ENCODE measurements at places on chromosomes 2 and 18. TPM values are rescaled to one million over a fixed set of nuclear protein-coding genes. Genes with fewer than 3 reads are reported as not detected.

- peak overlapping the region; percentile 27 for H3K27ac ChIP-seq
- no peaks in the 10 kb centered on the region for H3K36me3 ChIP-seq
- no peaks in the 10 kb centered on the region for H3K27me3 ChIP-seq
Observed at GRCh38 chr2:143524119-143524553, 394.9 kb downstream of the ARHGAP15 start.

The HRH4 gene
- under 0.01 TPM for total RNA-seq

The KATNAL2 gene
- 5.0 TPM for total RNA-seq

- peaks cover 18% of the 10 kb centered on the region for H3K4me1 ChIP-seq
- no peak for DNase-seq
- no peak overlapping the region for H3K27ac ChIP-seq
- H3K27me3 ChIP-seq, result no peaks in the 10 kb centered on the region
- no peaks in the 10 kb centered on the region for H3K36me3 ChIP-seq
Observed at GRCh38 chr18:26438980-26439379, 109.4 kb downstream of the KCTD1 start.

- DNase-seq, result no peak
- no peak overlapping the region for H3K4me3 ChIP-seq
- H3K36me3 ChIP-seq, result no peaks in the 10 kb centered on the region
- H3K27ac ChIP-seq, result no peak overlapping the region
- H3K4me1 ChIP-seq, result no peaks in the 10 kb centered on the region
Observed at GRCh38 chr2:41892476-41892875, 155.3 kb upstream of the PKDCC start.

DNA sequence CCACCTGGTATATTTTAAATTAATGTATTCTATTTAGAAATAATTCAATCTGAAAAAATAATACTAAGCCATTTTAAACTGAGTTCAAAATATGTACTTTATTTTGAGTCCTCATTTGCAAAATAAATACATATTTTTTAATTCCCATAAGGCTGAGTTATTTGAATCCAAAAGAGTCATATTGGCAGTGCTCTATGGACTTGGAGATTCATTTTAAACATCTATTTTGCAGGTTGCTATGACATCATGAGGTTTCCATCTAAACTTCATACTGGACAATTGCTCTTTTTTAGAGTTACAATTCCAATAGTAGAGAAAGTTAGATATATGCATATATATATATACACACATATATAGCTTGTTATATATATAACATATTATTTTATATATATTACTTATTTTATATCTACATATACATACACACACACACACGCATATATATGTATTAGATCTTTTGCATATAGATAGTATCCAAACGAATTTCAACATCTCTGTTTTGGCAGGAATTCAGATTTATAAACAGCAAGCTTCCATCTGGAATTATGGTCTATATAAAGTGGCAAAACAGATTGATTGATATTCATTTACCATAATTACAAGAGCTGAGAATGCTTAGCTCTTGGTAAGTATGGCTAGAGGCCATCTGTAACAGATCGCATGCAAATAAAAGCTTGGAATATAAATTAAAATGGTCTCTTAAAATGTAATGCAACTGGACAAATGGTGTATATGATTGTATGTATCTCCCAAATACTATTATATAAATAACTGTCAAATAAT, 34.9 kb downstream of the NOL4 start:
- H3K27ac ChIP-seq, result no peak overlapping the region
- DNase-seq, result no peak
- H3K36me3 ChIP-seq, result no peaks in the 10 kb centered on the region
- H3K4me3 ChIP-seq, result no peak overlapping the region

The SMC6 gene
- 25.3 TPM for total RNA-seq

GRCh38 chr2:85628658-85629057, 12.7 kb downstream of the USP39 start:
- H3K4me3 ChIP-seq, result no peak overlapping the region
- DNase-seq, result no peak
- peaks cover 78% of the 10 kb centered on the region for H3K36me3 ChIP-seq

GRCh38 chr18:8142932-8143331, 466.3 kb upstream of the RAB12 start:
- no peaks in the 10 kb centered on the region for H3K36me3 ChIP-seq
- peaks cover 31% of the 10 kb centered on the region for H3K4me1 ChIP-seq
- no peak overlapping the region for H3K4me3 ChIP-seq
- H3K27ac ChIP-seq, result peak overlapping the region; percentile 69

The LMAN2L gene
- 16.5 TPM for total RNA-seq

- peaks cover 54% of the 10 kb centered on the region for H3K36me3 ChIP-seq
- H3K27ac ChIP-seq, result no peak overlapping the region
- no peak for DNase-seq
Observed at GRCh38 chr18:22179174-22179573, 9.8 kb downstream of the GATA6 start.

- H3K4me3 ChIP-seq, result no peak overlapping the region
- peaks cover under 1% of the 10 kb centered on the region for H3K36me3 ChIP-seq
- peaks cover 10% of the 10 kb centered on the region for H3K4me1 ChIP-seq
- no peaks in the 10 kb centered on the region for H3K27me3 ChIP-seq
Observed at GRCh38 chr2:190685333-190685732, 36.5 kb downstream of the NAB1 start.

DNA sequence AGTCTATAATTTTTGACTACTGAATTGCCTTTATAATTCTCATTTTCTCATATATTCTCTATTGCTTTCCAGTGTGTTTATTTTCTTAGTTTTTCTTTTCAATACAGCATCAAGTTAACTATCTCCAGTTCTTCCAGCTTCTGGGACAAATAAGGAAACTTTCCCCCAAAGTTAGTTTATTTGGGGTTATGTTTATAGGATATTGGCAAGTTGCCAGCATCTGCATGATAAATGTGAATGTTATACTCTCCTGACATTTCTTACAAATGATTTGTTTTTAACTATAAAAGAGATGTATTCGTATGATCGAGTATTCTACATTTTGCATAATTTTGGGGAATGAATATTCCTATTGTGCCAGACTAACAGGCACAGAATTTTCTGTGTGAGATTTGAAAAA, 140.6 kb upstream of the KCNJ3 start:
- no peak for DNase-seq
- H3K27ac ChIP-seq, result no peak overlapping the region
- H3K4me3 ChIP-seq, result no peak overlapping the region
- no peaks in the 10 kb centered on the region for H3K36me3 ChIP-seq
- H3K27me3 ChIP-seq, result no peaks in the 10 kb centered on the region

The PLEKHH2 gene
- 18.8 TPM for total RNA-seq

- no peak for DNase-seq
- H3K27me3 ChIP-seq, result no peaks in the 10 kb centered on the region
- H3K36me3 ChIP-seq, result no peaks in the 10 kb centered on the region
- H3K27ac ChIP-seq, result no peak overlapping the region
- H3K4me3 ChIP-seq, result no peak overlapping the region
Observed at GRCh38 chr2:74267068-74267467, 68.7 kb downstream of the MTHFD2 start.

DNA sequence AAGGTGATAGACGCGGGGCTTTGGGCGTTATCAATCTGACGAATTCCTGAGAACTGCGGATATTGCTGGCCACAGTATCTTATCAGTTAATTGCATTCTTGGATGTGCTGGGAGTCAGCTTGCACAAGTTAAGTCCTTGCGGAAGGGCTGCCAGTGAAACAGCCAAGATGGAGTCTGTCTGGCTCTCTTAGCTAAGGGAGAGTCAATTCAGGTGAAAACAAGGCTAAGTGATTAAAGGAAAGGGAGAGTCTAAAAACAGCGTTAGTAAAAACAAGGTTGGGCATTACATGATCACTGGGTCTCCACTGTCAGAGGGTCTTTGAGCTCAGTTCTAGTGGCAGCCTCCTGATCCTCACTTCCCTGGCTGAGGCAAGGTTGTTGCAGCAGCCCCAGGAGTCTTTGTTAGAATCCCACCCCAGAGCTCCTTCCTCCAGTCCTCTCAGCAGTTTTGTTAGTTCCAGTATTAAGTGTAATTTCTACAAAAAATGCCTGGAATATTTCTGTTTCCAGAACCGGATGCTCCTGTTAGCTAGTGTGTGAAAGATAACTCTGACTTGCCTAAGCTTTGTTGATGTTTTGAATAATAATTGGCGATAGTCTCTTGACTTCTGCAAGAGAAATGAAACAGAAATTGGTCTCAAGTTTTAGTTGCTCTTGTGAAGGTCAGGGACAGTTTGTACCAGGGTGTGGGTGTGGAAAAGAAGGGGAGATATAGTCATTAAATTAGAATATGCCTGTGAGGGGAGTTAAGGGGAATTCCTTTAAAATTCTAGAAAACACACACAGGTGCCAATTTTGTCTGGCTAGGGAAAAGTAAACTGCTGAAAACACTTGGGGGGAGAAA, 10.6 kb downstream of the CFLAR start:
- H3K4me1 ChIP-seq, result peaks cover 83% of the 10 kb centered on the region
- no peak for DNase-seq
- H3K36me3 ChIP-seq, result peaks cover 4% of the 10 kb centered on the region

DNA sequence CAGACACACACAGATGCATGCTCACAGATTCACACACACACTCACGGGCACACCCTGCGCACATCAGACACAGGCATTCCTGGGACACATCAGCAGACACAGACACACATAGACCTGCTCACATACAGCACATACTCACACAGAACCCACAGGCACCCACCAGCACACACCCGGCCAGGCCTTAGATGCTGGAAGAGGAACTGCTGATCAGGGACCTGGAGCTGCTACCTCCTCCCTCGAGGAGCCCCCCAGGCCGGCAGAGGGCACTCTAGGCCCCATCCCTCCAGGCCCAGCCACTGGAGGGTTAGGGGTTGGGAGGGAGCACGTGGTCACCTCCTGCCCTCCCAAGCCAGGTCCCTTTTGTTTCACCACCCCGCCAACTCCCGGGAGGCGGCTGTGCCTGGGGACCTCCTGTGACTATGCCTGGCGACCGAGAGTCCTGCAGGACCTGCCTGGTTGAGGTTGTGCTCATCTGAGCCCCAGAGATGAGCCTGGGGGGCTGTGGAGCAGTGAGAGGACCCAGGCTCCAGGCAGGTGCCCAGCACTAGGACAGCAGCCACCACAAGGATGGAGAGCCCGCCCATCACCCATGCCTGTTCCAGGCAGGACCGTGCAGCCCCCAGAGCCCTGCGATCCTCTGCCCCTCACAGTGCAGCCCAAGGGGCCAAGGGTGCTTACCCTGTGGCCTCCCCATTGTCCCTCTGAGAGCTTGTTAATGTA, 21.0 kb upstream of the PTMA start:
- H3K4me1 ChIP-seq, result no peaks in the 10 kb centered on the region
- no peak overlapping the region for H3K4me3 ChIP-seq
- peak; percentile 91 for DNase-seq
- H3K27me3 ChIP-seq, result no peaks in the 10 kb centered on the region
- no peak overlapping the region for H3K27ac ChIP-seq

GRCh38 chr2:626491-627339, 50.5 kb downstream of the TMEM18 start:
- no peaks in the 10 kb centered on the region for H3K36me3 ChIP-seq
- H3K4me3 ChIP-seq, result no peak overlapping the region
- peak; percentile 80 for DNase-seq

The ADCYAP1 gene
- total RNA-seq, result not detected

DNA sequence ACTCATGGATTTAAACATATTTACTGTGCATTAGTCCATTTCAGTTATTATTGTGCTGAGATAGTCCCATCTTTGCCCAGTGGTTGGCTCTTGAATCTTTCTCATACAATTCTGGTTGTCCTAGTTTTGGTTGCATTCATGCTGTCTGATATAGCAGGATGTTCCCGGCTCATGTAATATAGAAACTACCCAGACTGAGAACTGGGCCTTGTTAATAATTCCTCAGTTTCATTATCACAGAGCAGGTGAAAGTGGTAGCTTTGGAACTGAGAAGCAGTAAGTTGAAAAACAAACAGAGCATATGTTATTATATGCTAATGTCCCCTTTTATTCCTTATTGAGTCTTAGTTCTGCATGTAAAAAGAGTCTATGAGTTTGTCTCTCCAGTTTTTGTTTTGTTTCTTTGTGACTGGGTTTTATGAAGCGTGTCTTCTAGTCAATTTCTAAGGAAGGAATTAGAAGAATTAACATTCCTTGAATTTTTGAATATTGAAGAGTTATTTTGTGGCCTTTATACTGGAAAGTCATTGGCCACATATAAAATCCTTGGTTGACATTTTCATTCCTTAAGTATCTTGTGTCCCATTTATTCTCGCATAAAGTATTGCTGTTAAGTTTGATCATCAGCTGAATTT, 43.3 kb downstream of the EIF5B start:
- H3K27me3 ChIP-seq, result no peaks in the 10 kb centered on the region
- peak overlapping the region; percentile 11 for H3K27ac ChIP-seq
- peaks cover 59% of the 10 kb centered on the region for H3K36me3 ChIP-seq
- no peak overlapping the region for H3K4me3 ChIP-seq

DNA sequence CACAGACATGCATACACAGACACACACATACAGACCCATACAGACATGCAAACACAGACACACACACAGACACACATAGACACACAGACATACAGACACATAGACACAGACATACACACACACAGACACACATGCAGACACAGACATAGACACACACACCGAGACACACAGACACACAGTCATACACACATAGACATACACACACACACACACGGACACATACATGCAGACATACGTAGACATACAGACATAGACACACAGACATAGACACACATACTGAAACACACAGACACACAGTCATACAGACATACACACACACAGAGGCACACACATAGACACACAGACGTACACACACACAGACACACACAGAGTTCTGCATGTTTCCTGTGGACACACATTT, 26.9 kb downstream of the INHBB start:
- peaks cover 4% of the 10 kb centered on the region for H3K27me3 ChIP-seq
- DNase-seq, result no peak
- H3K36me3 ChIP-seq, result no peaks in the 10 kb centered on the region
- H3K4me3 ChIP-seq, result no peak overlapping the region
- peaks cover 4% of the 10 kb centered on the region for H3K4me1 ChIP-seq

DNA sequence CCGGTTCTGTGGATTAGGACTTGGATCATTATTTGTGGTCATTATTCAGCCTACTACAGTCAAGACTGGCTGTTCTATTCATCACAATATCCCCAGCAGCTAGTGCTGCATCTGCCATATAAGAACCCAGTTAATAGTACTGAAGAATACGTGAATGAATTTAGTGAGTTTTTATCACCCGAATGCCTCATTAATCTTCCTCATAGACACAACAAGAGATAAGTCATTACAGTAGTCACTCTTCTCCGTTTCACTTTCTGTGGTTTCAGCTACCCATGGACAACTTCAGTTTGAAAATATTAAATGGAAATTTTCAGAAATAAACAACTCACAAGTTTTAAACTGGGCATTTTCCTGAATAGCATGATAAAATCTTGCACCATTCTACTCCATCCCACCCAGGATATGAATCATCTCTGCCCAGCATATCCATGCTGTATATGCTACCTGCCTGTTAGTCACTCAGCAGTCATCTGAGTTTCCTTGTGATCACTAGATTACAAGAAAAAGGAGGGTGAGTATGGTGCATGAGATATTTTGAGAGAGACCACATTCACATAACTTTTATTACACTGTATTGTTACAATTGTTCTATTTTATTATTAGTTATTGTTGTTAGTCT, 363.7 kb upstream of the CHAC2 start:
- peaks cover 12% of the 10 kb centered on the region for H3K4me1 ChIP-seq
- no peaks in the 10 kb centered on the region for H3K27me3 ChIP-seq
- no peak overlapping the region for H3K4me3 ChIP-seq
- H3K27ac ChIP-seq, result no peak overlapping the region
- no peak for DNase-seq

GRCh38 chr18:60549338-60549960, 176.9 kb upstream of the MC4R start:
- DNase-seq, result no peak
- no peak overlapping the region for H3K27ac ChIP-seq
- no peaks in the 10 kb centered on the region for H3K27me3 ChIP-seq

GRCh38 chr2:238122287-238123217, 15.9 kb upstream of the KLHL30 start:
- DNase-seq, result peak; percentile 58
- no peak overlapping the region for H3K4me3 ChIP-seq
- H3K4me1 ChIP-seq, result peaks cover 9% of the 10 kb centered on the region
- H3K36me3 ChIP-seq, result no peaks in the 10 kb centered on the region

The CAPN14 gene
- total RNA-seq, result under 0.01 TPM

Data from osteoblast (primary cell).